H9 (cell line): ENCODE measurements at places on chromosomes 12 and 14. TPM values are rescaled to one million over a fixed set of nuclear protein-coding genes. Genes with fewer than 3 reads are reported as not detected.

DNA sequence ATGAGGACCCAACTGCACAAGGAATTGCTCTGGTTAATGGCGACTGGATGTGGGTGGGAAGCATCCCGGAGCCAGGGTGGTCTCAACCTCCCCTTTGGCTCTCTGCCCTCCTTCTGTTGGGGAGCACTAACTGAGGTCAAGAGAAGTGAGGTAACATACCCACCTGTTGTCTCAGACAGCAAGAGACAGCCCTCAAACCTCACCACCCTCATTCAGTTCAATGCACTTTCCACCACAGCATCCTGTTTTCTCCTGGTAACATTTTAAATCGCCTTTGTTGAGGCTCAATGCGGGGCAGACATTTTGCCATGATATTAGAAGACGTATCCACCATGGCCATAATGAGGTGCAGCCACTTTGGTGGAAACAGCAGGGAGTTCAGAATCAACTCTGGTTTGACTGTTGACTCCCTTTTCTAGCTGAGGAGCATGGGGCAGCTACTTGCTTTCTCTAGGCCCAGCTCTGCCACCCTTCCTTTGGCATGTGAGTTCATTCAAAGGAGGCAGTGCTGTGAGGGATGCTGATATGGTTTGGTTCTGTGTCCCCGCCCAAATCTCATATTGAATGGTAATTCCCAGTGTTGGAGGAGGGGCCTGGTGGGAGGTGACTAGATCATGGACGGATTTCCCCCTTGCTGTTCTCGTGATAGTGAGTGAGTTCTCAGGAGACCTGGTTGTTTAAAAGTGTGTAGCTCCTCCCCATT is 338.6 kb downstream of the PCNX1 start:
- no peak for DNase-seq

DNA sequence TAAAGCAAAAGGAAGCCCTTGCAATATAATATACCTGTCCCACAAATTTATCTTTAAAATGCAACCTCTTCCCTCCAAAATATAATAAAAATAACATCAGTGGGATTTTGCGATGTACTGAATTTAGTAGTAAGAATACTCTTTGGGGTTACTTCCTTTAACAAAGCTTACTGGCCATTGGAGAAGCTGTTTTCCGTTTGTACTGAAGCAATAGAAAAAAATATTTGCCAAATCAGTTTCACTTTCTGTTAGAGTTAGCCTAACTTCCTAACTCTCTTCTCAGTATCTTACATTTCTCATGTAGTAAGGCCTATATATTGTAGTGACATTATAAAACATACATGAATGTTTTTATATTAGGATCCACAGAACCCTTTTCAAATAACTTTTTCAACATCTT is 3.7 kb downstream of the MAX start:
- DNase-seq: no peak

ARF3 gene
- total RNA-seq: 254 and 263 TPM in 2 replicates

DNA sequence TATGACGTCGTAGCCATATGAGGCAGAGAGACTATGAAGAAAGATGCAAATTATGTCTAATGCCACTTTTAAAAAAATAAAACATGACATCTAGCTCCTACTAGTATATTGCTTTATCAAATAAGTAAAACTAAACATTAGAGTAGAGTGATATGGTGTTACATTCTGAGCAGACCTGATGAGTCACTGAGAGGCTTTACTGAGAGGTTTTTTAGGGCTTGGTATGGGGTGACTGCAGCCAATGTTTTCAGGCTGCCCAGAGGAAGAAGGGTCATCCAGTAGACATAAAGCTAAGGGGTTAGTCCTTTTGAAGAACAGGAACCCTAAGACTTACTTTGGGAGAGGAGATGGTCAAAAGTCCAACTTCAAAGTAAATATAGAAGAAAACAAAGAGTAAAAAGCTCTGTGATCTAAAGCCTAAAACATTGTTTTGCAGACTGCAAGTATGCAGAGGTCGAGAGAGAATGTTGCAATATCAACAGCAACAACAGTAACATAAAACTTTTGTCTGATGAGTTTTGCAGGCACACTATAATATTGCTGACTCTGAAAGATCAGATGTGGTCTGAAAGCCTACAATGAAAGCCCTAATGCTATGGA is 774.7 kb downstream of the TMTC2 start:
- no peak for DNase-seq

GAS2L3 gene
- total RNA-seq: 11.7 and 15.8 TPM in 2 replicates

GRCh38 chr12:85072826-85073225 is 36.7 kb downstream of the LRRIQ1 start:
- DNase-seq: no peak

DNA sequence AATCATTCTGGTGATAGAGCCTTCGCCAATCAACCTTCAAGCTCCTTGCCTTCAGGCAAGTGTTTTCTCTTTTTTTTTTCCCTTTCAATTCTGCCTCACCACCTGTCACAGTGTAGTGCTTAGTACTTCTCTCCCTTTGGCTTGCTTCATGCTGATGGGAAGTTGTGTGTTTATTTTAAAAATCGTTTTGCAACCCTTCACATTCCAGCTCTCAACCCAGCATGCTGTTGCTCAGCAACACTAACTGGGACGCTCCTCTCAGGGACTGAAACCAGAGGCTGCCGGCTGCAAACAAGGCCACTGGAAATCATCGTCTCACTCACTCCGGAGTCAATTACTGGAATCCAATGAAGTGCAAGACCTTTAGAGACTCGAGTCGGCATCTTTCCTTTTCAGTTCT is 342.7 kb downstream of the PRKD1 start:
- DNase-seq: peak; percentile 30

GRCh38 chr12:49089821-49090773 is 4.5 kb downstream of the DHH start:
- DNase-seq: peak; percentile 57

DNA sequence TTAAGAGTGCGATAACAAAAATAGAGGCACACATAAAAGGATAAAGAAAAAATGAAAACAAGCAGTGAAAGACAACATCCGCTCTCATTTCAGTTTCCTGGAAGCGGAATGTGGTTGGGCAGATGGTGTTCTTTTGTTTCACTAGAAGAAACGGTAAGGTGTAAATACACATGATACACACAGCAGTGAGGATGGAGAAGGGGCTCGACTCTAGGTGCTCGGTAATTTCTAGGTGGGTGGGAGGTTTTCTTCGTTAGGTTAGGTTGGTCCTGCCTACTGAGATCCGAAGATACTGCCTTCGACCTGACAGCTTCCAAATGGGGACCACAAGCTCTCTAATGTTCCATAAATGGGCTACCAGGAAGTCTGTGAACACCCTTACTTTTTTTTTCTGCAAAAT is 1082.5 kb downstream of the BCL11B start:
- DNase-seq: no peak

GARIN6 gene
- total RNA-seq: not detected in 2 replicates

DNA sequence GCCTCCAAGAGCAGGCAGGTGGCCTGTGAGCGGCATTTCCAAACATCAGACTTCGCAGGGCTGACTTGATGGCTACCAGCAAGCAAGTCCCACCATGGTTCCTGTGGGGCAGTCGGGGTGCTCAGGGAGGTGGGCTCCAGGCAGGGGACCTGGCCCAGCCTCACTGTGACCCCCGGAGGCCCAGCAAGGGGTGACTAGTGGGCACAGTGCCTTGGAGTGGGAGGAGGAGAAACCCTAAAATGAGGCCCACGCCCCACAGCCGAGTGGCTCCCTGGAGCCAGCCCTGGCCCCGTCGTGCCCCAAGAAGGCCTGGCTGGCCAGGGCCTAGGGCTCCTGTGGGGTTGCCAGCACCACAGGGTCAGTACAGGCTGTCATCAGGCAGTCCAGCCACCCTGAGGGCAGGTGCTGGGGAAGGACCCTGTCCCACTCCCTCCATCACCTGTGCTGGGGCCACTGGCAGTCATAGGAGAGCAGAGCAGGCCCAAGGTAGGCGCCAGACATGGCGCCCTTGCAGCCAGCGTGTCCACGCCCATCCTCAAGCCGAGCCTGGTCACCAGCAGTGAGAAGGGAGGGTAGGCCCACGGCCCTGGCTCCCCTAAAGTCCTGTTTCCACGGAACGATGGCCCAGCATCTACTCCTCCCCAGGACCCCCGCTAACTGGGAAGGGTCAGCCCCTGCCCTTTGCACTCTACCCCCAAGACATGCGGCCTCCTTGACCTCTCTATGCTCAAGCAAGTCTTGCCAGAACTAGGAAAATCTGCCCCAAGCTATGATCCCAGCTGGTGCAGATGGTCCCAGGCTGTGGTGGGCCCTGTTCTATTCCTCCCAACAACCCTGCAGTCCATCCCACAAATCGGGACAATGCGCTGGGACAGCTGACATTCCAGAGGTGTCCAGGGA is 144.2 kb upstream of the C14orf180 start:
- peak; percentile 18 for DNase-seq

DNA sequence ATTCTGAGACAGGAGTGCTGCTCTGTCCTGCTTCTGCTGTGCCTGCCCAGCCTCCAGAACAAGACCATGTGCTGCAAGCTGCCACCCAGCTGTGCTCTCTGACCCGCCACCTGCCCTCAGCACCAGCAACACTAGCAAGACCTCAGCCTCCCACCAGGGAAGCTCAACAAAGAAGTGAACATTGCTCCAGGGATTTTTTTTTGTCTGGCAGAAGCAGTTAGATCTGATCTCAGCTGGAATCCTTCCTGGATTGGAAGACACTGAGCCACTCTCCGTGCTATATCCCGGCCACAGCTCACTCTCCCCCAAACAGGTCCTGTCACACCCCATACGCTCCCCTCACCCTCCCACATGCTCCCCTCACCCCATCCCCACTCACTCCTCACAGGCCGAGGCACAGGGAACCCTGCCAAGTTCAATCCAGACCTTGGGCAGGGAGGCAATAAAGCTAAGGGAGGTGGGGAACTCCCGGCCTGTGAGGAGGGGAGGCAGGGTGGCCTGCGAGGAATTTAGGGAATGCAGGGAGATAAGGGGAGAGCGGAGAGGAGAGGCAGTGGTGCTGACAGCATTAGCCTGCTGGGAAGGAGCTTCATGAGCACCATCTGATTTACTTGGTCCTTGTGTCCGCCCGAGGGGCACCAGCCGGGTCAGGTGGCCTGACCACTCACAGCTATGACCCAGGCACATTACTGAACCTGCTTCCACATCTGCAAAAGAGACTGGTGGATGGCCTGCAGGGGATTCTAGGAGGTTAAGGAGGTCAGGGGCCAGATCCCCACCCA is 29.7 kb downstream of the CCDC85C start:
- peak; percentile 67 for DNase-seq

DNA sequence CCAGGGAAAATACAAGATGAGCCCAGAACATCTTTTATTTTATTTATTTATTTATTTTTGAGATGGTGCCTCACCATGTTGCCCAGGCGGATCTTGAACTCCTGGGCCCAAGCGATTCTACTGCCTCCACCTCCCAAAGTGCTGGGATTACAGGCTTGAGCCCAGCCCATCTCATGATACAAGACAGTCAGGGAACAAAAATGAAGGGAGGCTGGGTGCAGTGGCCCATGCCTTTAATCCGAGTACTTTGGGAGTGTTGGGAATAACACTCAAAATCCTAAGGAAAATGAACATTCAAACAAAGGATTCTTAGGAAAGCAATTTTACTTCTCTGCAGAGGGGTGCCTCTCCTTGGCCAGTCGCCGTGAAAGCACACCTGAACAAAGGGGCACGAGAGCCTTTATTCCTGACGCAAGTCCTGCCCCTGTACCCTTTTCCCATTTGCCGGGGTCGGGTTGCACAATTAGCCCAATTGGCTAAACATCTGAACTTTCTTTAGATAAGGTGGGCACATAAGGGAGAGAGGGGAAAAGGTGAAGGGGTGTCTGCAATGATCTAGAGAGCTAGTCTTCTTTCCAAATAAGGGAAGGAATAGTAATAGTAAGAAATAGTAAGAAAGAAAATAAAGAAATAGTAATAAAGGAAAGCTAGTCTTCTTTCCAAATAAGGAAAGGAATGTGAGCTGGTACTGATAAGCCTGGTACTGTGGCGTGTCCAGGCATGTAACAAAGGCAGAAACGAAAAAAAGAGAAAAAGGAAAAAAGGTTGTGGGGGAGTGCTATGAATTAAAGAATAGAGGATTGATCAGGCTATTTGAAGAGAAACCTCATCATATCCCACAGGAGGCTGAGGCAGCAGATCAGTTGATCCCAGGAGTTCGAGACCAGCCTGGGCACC is 13.4 kb downstream of the NCAPD2 start:
- peak; percentile 74 for DNase-seq

KRT73 gene
- not detected in 2 replicates for total RNA-seq

ANKRD52 gene
- total RNA-seq: 33.4 and 34.6 TPM in 2 replicates

- no peak for DNase-seq
These were observed 78.7 kb downstream of the HECTD1 start for GRCh38 chr14:31128601-31129526.

GRCh38 chr14:91516663-91517388 is 6.7 kb upstream of the PPP4R3A start:
- no peak for DNase-seq

DNA sequence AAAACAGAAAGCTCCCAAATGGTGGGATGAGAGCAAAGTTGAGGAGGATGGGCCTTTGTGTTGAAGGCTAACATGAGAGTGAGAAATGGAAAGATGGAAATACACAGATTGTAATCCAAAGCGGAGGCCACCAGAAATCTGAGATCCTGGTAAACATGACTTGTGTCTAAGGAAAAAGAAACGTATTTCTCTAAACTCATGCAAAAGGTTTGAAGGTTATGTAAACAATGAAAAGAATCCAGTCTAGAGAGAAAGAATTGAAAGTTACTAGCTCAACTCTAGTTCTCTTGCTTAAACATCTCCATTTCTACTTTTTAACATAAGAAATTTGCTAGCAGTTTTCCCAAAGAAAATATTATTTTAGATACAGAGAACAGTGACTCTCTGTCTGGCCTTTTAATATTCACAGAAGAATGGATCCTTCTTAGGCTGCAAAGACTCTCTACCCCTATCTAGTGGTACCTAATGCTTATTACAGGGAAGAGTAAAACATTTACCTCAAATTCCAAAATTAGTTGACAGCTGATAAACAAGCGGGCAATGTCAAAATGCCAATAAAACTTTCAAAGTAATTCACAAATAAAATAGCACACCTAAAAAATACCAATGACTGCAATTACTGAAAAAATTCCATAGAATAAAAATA is 75.8 kb upstream of the SOX5 start:
- DNase-seq: no peak

SIRT4 gene
- total RNA-seq: 1.4 and 2.1 TPM in 2 replicates

CHST11 gene
- total RNA-seq: 6.7 and 7.9 TPM in 2 replicates

DNA sequence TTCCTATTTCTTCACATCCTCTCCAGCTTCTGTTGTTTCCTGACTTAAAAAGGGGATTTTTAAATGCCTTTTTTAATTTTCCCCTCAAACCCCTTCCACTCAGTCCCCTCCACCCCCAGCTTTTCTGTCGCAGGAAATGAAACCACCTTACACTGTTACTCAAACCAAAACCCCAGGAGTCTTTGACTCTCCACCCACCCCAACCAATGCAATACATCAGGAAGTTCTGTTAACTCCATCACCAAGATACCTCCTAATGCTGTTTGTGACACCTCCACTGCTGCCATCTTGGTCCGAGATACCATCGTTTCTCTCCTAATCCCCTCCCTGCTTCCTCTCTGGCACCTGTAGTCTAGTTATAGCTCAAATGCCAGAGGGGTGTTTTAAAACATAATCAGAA is 25.4 kb upstream of the CPM start:
- no peak for DNase-seq
